ENCODE measurements at places on chromosomes 13 and 19.

GRCh38 chr19:32039440-32039839 lies 306.0 kb upstream of the ZNF507 start:
- no peak for DNase-seq

DNA sequence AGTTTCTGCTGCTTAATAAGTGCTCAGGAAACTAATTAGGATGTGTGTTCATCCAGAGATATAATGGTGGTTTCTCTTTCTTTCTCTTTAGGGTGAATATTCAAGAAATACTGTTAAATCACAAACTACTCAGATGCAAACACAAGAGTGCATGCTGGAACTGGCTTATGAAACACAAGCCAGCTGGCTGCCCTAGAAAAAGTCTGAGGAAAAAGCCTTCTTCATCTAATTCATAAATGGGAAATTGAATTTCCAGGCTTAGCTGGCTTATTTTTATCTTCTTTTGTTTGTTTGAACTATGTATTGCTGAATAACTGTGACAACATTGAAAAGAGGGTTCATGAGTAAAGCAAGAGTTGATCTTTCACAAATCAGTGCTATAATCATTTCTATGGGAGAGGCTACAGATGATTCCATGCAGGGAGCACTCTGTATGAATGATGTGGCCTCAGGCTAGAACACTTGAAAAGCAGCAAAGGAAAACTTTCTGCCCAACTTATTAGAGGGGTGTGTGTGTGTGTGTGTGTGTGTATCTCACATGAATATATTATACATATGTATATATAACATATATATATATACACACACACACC lies 69.8 kb upstream of the SCEL start:
- peak; percentile 42 for DNase-seq

DNA sequence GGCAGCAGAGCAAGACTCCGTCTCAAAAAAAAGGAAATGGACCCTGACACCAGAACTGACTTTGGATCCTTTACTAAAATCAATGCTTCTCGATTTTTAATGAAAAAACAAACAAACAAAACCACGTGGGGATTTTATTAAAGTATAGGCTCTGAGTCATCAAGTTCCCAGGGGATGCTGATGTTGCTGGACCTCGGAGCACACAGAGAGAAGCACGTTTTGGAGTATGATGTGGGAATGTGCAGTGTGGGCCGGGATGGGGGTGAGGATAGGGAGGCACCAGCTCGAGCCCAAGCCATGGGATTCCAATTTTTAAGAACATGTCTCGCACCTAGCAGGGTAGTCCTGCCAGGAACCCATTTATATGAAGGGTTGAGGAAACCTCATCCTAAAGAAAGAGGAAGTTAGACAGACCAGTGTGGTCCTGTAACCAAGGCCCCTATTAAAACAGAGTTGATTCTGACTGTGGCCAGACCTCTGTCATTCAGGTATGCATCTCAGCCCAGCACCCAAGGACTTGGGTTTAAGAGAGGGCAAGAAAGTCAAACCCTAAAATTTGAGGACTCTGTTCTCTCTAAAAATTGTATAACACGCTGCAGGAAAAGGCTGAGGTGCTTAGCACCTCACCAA lies 6.4 kb downstream of the FLT1 start:
- no peak for DNase-seq

DNA sequence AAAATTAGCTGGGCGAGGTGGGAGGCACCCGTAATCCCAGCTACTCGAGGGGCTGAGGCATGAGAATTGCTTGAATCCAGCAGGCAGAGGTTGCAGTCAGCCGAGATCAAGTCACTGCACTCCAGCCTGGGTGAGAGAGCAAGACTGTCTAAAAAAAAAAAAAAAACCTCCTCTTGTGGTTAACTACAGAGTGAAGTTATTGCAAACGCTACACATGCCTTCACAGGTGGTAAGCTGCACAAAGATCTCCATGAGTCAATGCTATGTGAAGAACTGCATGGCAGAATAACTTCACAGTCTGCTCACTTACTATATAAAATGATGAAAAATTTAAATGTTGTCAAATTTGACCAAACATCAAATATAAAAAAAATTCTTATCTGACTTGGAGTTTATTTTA lies 436.8 kb downstream of the FGF14 start:
- DNase-seq: no peak

DNA sequence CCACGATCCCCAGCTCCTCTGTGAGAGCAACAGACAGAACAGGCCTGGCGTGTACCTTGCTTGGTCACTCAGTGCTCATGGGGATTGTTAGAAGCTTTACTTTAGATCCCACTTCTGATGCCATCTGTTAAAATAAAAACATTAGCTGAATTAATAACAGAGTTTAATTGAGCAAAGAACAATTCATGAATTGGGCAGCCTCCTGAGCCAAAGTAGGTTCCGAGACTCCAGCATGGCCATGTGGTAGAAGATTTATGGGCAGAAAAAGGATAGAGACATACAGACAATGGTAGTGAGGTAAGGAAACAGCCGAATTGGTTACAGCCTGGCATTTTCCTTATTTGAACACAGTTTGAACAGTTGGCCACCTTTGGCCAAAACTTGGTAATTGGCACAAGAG lies 223.9 kb upstream of the TRPC4 start:
- DNase-seq: no peak

DNA sequence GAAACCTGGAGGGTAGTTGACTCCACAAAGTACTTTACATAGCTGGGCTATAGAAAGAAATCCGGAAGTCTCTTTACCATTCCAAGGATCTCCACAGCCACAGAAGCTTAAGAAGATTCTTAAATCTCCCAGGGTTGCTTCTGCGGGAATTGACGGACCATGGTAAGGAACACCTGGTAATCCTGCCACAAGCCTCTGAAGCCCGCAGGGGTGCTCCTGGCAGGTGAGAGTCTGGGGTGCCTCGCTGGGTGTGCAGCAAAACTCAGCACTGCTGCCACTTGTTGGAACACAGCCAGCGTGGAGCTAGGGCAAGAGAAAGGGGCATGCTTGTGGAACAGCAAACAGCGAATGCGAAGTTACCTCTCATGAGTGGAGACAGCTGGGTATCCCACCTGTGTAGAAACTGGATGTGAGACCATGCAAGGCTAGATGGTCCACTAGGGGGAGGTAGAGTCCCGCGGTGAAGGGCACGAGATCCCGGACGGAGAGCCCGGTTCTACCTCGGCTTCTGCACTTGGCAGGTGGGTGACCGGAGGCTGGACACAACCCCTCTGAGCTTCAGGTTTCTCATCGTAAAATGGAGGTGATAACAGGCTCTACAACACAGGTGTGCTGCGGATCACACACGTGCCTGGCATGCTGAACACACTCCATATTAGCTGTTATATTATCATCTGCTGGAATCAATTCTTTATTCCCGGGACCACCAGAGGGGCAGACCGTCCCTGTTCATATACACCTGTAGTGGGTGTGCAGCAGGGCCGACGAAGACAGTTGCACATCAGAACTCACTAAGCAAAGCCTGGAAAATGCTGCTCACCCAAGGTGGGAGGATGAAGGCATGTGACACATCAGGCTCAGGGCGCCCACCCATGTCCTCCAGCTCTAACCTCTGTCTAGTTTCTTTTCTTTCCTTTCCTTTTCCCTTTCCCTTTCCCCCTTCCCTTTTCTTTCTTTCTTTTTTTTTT lies 24.1 kb upstream of the UBAC2 start:
- no peak for DNase-seq

GRCh38 chr13:82917984-82918383 lies 964.3 kb downstream of the SLITRK1 start:
- DNase-seq: no peak

DNA sequence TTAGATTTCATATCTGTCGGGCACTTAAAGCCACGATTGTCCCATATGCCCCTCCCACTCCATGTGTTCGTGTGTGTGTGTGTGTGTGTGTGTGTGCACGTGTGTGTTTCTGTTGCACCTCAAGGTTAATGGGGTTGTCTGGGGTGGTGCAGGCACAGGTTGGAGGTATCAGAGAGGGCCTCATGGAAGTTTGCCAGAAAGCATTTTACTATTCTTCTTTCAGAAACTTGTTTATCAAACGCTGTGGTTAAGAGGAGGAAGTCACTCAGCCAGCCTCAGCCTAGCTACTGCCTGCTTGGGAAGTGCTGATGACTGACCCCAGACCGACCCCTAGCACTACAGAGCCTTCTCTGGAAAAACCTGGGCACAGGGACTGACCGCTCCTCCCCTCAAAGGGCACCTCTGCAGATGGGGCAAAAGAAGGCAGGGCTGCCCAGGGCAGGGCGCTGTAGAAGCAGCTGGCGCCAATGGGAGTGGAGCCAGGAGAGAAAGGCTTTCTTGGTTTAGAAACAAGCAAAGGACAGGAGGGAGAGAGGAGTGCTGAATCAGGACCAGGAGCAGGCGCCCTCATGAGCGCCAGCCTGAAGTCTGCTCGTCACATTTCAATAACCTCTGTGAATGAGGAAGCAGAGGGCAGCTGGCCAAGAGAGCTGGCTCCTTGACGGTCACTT lies 3.9 kb downstream of the SIAH3 start:
- DNase-seq: no peak

DNA sequence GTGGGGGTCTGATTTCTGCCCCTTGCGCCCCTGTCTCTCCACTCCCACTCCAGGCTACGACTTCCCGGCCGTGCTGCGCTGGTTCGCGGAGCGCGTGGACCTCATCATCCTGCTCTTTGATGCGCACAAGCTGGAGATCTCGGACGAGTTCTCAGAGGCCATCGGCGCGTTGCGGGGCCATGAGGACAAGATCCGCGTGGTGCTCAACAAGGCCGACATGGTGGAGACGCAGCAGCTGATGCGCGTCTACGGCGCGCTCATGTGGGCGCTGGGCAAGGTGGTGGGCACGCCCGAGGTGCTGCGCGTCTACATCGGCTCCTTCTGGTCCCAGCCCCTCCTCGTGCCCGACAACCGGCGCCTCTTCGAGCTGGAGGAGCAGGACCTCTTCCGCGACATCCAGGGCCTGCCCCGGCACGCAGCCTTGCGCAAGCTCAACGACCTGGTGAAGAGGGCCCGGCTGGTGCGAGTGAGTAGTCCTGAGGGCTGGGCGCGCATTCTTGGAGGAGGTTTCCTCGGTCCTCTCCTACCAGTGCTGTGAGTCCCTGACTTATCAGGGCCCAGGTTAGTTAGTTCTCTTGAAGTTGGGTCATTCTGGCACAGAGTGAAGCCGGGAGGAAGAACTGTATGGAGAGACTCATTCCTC lies 12.7 kb downstream of the EHD2 start:
- DNase-seq: no peak

- DNase-seq: no peak
Observed at GRCh38 chr13:36778083-36778671, 40.8 kb upstream of the RFXAP start.

- no peak for DNase-seq
Observed at GRCh38 chr13:79869326-79869725, 388.4 kb downstream of the NDFIP2 start.

- no peak for DNase-seq
Observed at GRCh38 chr19:40155749-40156265, 35.4 kb upstream of the MAP3K10 start.

DNA sequence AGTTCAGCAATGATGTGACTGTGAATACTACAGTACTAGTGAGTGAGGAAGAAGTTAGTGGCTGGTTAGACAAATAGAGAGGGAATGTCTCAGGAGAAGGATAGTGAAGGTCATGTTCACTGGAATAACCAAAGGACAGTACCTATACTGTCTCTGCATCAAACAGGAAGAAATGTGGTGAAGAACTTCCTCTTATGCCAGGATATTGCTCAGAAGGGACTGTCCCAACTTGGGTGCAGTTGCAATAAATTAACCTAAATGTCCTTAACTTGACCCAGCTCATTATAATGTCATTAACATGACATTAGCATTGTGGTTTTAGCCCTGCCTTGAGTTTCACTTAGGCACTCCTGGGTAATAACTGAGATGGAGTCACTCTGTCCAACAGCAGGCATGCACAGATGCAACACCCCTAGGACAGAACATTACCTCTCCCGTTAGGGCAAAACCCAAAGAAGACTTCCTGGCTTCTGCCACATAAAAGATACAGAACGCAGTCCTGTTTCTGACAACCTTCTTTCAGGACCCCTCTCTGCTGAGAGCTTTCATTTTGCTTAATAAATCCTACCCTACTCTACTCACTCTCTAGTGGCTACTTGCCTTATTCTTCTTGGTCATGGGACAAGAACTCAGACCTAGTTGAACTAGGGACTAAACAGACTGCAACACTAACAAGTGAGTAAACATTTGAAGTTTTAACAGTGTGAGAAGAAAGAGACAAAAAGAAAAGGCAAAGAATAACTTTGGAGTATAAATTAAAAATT lies 1591.6 kb upstream of the MIR17HG start:
- no peak for DNase-seq

All from SK-N-MC (cell line).